ENCODE measurements at places on chromosomes 1 and 21.

GRCh38 chr1:154295408-154296235 is 23.2 kb downstream of the HAX1 start:
- no peaks in the 10 kb centered on the region for H3K27me3 ChIP-seq
- no peak overlapping the region for H3K4me3 ChIP-seq
- no peak for DNase-seq
- no peak overlapping the region for H3K27ac ChIP-seq
- H3K4me1 ChIP-seq = no peaks in the 10 kb centered on the region
- H3K36me3 ChIP-seq = no peaks in the 10 kb centered on the region

GRCh38 chr1:109191377-109191776 is 22.3 kb upstream of the SARS1 start:
- no peak overlapping the region for H3K27ac ChIP-seq
- H3K36me3 ChIP-seq = no peaks in the 10 kb centered on the region
- H3K27me3 ChIP-seq = no peaks in the 10 kb centered on the region
- H3K4me3 ChIP-seq = no peak overlapping the region
- H3K4me1 ChIP-seq = 0 out of 2 replicates have a peak, but pooled peaks cover 1% of the 10 kb centered on the region

DNA sequence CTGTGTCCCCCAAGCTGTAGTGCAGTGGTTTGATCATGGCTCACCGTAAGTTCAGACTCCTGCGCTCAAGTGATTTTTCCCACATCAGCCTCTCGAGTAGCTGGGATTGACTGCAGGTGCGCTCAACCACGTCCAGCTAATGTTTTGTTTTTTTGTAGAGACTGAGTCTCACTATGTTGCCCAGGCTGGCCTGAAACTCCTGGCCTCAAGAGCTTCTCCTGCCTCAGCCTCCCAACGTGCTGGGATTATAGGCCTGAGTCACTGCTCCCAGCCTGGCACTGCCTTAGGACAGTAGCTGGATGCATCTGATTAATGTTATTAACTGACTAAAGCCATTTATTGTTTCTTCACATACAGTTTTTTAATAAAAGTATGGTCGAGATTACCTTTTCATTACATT is 40.2 kb downstream of the RNF11 start:
- no peak for DNase-seq
- no peaks in the 10 kb centered on the region for H3K4me1 ChIP-seq
- H3K4me3 ChIP-seq = no peak overlapping the region
- H3K36me3 ChIP-seq = no peaks in the 10 kb centered on the region
- H3K27ac ChIP-seq = no peak overlapping the region
- no peaks in the 10 kb centered on the region for H3K27me3 ChIP-seq

DNA sequence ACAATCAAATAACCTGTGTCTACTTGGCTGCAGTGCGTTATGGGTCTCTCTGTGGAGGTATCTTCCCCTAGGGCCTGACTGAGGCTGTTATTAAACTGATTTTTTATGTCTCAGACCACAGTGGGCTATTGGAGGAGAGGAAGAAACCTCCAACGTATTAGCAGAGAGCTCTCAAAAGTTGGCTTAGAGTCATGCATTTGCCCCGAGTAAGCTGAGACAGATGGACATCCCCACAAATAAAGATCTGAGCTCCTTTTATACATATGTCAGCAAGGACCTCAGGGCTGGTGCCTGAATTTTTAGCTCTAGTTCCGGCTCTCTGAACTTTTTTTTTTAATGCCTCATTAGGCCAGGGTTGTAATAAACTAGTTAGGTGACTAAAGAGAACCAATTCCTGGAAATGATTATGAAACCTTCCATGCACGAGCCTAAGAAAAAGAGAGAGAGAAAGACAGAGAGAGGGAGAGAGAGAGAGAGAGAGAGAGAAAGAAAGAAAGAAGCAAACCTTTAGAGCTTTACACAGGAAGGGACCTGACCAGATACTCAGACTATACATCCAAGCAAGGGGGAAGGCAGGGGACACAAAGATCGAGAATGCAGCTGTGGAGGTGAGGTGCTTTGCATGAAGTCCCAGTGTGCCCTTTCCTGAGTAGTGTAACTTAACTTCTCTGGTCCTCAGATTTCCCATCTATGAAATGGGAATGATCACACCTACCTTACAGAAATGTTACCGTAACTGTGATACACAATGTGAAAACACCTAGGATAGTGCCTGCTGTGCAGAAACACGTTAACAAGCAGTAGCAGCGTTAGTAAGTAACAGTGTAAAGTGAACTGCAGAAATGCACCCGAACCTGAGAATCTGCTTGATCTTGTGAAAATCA is 8.4 kb upstream of the PIGR start:
- no peak overlapping the region for H3K4me3 ChIP-seq
- no peaks in the 10 kb centered on the region for H3K4me1 ChIP-seq
- H3K36me3 ChIP-seq = no peaks in the 10 kb centered on the region
- no peaks in the 10 kb centered on the region for H3K27me3 ChIP-seq

GRCh38 chr1:241156231-241156965 is 200.6 kb downstream of the RGS7 start:
- no peak overlapping the region for H3K27ac ChIP-seq
- H3K36me3 ChIP-seq = no peaks in the 10 kb centered on the region
- H3K4me1 ChIP-seq = no peaks in the 10 kb centered on the region
- H3K4me3 ChIP-seq = no peak overlapping the region

GRCh38 chr1:58290685-58291372 is 255.7 kb downstream of the OMA1 start:
- no peak overlapping the region for H3K4me3 ChIP-seq
- no peak overlapping the region for H3K27ac ChIP-seq
- DNase-seq = no peak
- no peaks in the 10 kb centered on the region for H3K36me3 ChIP-seq

DNA sequence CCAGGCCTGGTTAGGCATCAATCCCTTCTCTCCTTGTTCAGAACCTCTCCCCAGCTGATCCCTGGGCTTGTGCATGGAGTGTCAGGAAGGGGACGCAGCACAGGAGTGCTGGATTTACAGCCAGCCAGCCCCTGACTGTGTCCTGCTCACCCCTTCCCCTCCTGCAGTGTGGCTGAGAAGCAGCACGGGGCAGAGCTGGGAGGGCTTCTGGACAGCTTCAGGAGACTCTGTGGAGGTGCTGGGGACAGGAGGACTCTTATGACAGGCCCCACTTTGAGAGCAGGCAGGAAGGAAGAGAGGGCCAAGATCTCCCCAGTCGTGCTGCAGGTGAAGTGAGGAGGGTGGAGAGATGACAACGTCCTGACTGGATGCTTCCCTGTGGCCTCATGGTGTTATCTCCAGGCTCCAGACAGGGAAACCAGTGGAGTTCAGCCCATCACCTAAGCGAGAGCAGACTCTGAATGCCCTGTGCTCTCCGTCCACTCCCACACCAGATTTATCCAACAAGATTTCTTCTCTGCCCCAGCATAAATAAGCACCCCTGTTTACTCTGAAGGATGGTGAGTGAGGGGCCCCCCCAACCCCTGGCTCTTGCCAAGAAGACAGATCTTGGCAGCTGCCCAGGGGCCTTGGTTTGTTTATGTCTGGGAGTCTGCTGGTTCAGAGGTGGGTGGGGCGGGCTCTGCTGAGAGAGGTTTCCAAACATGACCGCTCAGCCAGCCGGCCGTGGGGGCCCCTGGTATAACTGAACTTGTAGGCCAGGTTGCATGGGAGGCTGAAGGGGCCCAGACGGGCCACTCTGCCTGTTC is 21.3 kb downstream of the TMCC2 start:
- no peaks in the 10 kb centered on the region for H3K36me3 ChIP-seq
- H3K27me3 ChIP-seq = no peaks in the 10 kb centered on the region
- H3K27ac ChIP-seq = no peak overlapping the region

- no peaks in the 10 kb centered on the region for H3K36me3 ChIP-seq
- H3K4me3 ChIP-seq = no peak overlapping the region
- no peaks in the 10 kb centered on the region for H3K27me3 ChIP-seq
- no peak overlapping the region for H3K27ac ChIP-seq
- H3K4me1 ChIP-seq = no peaks in the 10 kb centered on the region
Observed at GRCh38 chr1:192378276-192378675, 61.5 kb downstream of the RGS21 start.

- H3K4me1 ChIP-seq = peaks cover 5% of the 10 kb centered on the region
- DNase-seq = no peak
- no peak overlapping the region for H3K4me3 ChIP-seq
- H3K36me3 ChIP-seq = no peaks in the 10 kb centered on the region
Observed at GRCh38 chr1:38558055-38558454, 301.5 kb downstream of the RRAGC start.

DNA sequence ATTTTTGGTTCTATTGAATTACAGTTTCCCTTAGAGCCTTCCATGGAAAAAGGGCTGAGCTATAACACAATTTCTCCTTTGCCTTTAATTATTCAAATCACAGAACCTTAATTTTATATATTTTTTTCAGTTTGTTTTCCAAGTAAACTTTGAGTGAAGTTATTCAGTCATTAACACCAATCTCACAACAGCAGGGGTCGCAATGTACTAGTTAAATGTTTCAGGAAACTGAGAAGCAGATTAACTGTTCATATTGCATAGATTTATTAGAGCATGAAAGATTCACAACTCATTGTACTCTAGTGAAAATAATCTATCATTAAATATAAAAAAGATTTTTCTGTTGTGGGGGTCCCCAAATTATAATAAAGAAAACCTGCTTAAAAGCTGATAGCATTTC is 64.1 kb downstream of the KIFAP3 start:
- no peaks in the 10 kb centered on the region for H3K4me1 ChIP-seq
- no peak overlapping the region for H3K4me3 ChIP-seq
- H3K27ac ChIP-seq = no peak overlapping the region
- no peaks in the 10 kb centered on the region for H3K27me3 ChIP-seq
- no peaks in the 10 kb centered on the region for H3K36me3 ChIP-seq
- DNase-seq = peak; percentile 1

DNA sequence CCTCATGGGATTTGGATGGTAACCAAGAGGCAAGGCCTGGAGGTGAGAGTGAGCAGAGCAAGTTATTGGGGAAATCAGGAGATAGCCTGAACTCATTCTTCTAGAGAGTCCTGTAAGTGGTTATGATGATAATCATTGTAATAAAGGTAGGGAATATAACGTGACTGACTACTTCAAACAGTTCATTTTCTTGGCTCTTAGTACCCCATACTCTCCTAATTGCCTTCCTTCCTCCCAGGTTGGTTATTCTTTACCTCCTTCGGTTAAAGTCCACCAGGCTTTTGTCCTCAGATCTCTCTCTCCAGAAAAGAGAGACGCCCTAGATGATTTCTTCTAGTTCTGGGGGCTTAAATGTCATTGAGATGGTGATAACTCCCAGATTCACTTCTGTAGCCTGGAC is 35.3 kb downstream of the KIF1B start:
- H3K4me3 ChIP-seq = no peak overlapping the region
- no peaks in the 10 kb centered on the region for H3K36me3 ChIP-seq
- H3K27ac ChIP-seq = no peak overlapping the region
- no peaks in the 10 kb centered on the region for H3K4me1 ChIP-seq

GRCh38 chr1:27527890-27528817 is 38.2 kb upstream of the WASF2 start:
- no peak overlapping the region for H3K27ac ChIP-seq
- no peaks in the 10 kb centered on the region for H3K36me3 ChIP-seq
- peak overlapping the region; percentile 47 for H3K4me3 ChIP-seq
- H3K27me3 ChIP-seq = no peaks in the 10 kb centered on the region
- H3K4me1 ChIP-seq = peaks cover 23% of the 10 kb centered on the region

DNA sequence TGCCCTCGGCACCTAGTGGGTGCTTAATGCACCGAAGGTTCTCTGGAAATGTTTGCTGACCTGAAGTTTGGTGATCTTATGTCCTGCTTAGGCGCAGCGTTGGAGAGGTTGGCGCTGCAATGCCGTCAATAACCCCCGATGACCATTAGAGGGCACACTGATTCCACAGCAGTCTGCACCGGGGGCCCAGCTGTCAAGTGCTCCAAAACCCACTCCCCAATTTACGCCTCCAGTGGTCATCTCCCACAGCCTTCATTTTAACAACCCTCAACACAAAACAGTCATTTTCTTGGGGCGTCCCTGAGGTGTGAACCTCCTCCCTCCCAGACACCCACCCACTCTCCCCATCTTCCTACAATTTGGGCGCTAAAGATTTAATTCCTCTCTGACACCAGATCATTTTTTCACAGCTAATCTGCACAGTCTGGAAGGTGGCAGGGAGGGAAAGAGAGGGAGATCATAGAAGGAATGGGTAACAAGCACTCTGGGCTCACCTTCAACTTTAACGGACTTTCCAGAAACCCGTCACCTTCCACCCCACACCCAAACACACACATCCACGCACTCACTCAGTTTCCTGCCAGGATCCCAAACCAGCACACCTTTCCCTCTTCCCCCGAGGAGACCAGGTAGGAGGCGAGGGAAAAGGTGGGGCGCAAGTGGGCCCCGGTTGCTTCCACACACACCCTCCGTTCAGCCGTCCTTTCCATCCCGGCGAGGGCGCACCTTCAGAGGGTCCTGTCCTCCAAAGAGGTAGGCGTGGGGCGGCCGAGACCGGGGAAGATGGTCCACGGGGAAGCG is 570 bp upstream of the NPR1 start:
- H3K4me3 ChIP-seq = peak overlapping the region; percentile 34
- DNase-seq = no peak
- no peaks in the 10 kb centered on the region for H3K36me3 ChIP-seq
- H3K27ac ChIP-seq = no peak overlapping the region
- no peaks in the 10 kb centered on the region for H3K4me1 ChIP-seq
- no peaks in the 10 kb centered on the region for H3K27me3 ChIP-seq

- H3K27ac ChIP-seq = no peak overlapping the region
- no peak overlapping the region for H3K4me3 ChIP-seq
- H3K36me3 ChIP-seq = no peaks in the 10 kb centered on the region
- peaks cover 2% of the 10 kb centered on the region for H3K4me1 ChIP-seq
Observed at GRCh38 chr1:232561381-232561780, 68.6 kb downstream of the SIPA1L2 start.

GRCh38 chr1:25516686-25517085 is 26.7 kb upstream of the LDLRAP1 start:
- H3K27ac ChIP-seq = no peak overlapping the region
- H3K4me1 ChIP-seq = peaks cover 5% of the 10 kb centered on the region
- H3K36me3 ChIP-seq = no peaks in the 10 kb centered on the region
- DNase-seq = no peak
- no peaks in the 10 kb centered on the region for H3K27me3 ChIP-seq

DNA sequence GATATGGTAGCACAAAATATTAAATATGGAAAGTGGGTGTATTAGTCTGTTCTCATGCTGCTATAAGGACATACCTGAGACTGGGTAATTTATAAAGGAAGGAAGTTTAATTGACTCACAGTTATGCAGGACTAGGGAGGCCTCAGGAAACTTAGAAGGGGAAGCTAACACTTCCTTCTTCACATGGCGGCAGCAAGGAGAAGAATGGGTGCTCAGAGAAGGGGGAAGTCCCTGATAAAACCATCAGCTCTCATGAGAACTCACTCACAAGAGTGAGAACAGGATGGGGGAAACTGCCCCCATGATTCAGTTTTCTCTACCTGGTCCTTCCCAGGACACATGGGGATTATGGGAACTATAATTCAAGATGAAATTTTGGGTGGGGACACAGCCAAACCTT is 15.8 kb upstream of the BACE2 start:
- no peaks in the 10 kb centered on the region for H3K36me3 ChIP-seq
- no peaks in the 10 kb centered on the region for H3K4me1 ChIP-seq
- no peak overlapping the region for H3K27ac ChIP-seq
- DNase-seq = no peak
- no peaks in the 10 kb centered on the region for H3K27me3 ChIP-seq

GRCh38 chr1:83844546-83844945 is 154.4 kb downstream of the TTLL7 start:
- no peak for DNase-seq
- no peak overlapping the region for H3K27ac ChIP-seq
- H3K36me3 ChIP-seq = no peaks in the 10 kb centered on the region
- no peaks in the 10 kb centered on the region for H3K27me3 ChIP-seq
